ENCODE measurements at places on chromosomes 12 and 14.

GRCh38 chr12:67651132-67651695 lies 2.7 kb downstream of the DYRK2 start:
- peaks cover 14% of the 10 kb centered on the region for H3K4me1 ChIP-seq
- no peaks in the 10 kb centered on the region for H3K36me3 ChIP-seq
- peak; percentile 30 for DNase-seq

GRCh38 chr12:13573698-13574321 lies 377.3 kb downstream of the EMP1 start:
- H3K4me3 ChIP-seq, result no peak overlapping the region
- H3K36me3 ChIP-seq, result no peaks in the 10 kb centered on the region
- no peaks in the 10 kb centered on the region for H3K27me3 ChIP-seq

DNA sequence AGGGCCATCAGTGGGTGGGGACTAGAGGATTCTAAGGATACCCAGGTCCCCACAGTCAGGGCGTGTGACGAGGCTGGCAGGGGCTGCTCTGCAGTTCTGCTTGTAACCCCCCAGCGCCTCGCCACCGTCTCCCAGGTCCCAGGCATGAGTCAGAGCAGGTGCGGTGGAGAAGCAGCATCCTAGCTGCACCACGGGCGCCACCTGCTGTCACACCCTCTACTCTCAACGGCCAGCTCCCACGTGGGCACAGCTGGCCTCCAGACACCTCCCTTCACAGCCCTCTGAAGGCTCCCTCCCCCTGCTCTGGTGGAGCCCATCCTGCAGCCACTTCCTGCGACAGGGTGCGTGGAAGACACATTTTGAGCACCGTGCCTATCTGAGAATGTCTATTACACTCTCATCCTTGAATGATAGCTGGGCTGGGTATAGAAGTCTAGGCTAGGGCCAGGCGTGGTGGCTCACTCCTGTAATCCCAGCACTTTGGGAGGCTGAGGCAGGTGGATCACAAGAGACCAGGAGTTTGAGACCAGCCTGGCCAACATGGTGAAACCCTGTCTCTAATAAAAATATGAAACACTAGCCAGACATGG lies 6.9 kb upstream of the NUDT14 start:
- H3K4me1 ChIP-seq, result no peaks in the 10 kb centered on the region
- no peak overlapping the region for H3K4me3 ChIP-seq
- peaks cover 39% of the 10 kb centered on the region for H3K27me3 ChIP-seq
- H3K36me3 ChIP-seq, result no peaks in the 10 kb centered on the region
- H3K27ac ChIP-seq, result no peak overlapping the region

DNA sequence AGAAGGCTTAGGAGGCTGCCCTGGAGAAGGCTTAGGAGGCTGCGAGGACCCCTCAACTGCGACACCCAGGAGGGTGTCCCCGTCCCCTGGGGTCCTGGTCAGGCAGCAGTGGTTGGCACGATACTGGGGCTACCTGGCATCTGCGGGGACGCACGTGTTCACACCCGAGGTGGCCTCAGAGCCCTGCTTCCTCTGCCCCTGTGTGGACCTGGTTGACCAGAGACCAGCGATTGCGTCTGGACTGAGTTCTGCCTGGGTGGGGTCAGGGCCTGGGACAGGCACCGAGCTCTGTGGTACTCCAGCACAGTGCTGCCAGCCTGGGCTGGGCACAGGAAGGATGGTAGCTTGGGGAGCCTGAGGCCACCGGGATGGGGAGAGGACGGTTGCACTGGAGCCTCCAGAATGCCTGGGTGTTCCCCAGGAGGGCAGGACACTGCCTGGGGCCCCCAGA lies 735 bp downstream of the ASPG start:
- no peaks in the 10 kb centered on the region for H3K4me1 ChIP-seq
- no peaks in the 10 kb centered on the region for H3K36me3 ChIP-seq
- no peak overlapping the region for H3K27ac ChIP-seq
- H3K4me3 ChIP-seq, result no peak overlapping the region
- H3K27me3 ChIP-seq, result peaks cover 36% of the 10 kb centered on the region

All from MM.1S (cell line).